ENCODE measurements at places on chromosomes 1 and 21.

- no peak for DNase-seq
Observed at GRCh38 chr1:181134543-181135436, 46.3 kb downstream of the IER5 start.

DNA sequence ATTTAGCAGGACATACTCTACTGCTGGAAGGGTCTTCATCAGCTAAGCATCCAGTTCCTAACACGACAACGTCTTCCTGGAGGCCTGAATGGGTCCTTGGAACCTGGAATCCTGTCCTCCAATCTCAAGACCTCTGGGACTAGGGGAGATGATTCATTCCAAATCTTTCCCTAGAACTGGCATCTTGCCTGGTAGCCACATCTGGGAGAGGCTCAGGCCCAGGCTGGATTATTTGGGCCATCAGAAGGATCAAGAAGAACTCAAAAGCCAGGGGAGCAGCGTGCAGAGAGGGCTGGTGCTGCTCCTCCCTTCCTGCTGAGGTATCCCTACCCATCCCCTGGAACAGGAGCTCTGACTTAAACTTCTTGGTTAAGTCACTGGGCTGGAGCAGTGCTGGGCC, 2.8 kb upstream of the PHLDA3 start:
- DNase-seq: no peak

DNA sequence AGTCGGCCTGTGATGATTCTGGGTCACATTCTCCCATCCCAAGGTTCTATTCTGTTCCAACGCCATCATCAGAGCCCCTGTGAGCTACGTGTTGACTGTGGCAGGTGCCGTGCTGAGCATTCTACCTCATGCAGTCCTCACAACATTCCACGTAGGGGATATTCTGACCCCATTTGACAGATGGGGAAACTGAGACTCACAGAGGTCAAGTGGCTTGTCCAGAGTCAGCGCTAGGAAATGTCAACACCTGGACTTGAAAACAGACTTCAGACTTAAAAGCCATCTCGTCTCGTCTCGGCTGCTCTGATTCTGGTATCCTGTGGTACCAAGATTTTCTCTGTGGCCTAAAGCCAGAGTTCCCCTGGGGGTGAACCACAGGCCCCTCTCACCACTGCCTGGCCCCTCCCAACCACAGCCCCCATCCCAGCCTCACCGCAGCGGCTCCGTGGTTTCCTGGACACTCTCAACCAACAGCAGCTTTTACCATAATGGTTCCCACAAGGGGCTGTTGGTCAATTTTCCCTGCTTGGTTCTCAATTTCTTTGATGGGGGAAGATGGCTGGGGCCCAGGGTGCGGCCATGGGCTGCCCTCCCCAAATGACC, 39.6 kb downstream of the SDC3 start:
- no peak for DNase-seq

- no peak for DNase-seq
Observed at GRCh38 chr1:59043796-59044195, 253.1 kb upstream of the FGGY start.

DNA sequence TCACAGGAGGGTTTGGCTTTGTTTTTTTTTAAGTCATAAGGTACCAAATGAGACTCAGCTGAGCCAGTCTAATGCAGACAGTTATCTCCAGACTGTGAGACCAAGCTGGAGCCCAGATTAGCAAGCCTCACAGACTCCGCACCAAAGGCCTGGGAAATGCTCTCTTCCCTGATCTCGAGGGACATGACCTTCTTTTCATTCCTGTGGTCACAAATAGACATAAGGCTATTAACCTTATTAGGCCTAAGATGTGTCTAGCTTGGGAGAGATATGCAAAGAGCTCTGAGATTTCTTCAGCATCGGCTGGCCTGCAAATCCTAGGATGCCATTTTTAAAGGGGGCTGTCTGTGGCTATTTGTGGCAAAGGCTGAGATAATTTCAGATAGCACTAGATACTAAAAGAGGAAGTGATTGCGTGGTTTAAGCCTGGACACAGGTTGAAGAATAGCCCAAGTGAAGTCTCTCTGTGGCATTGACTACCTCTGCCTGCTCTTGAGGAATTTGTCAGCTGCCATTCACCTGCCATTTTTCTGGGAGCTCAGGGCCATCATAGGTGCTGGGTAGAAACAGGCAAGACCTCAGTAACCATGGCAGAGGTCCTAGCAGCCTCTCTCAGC, 301.3 kb downstream of the SIPA1L2 start:
- DNase-seq: no peak

- peak; percentile 73 for DNase-seq
Observed at GRCh38 chr1:115595279-115596079, 46.3 kb upstream of the VANGL1 start.

DNA sequence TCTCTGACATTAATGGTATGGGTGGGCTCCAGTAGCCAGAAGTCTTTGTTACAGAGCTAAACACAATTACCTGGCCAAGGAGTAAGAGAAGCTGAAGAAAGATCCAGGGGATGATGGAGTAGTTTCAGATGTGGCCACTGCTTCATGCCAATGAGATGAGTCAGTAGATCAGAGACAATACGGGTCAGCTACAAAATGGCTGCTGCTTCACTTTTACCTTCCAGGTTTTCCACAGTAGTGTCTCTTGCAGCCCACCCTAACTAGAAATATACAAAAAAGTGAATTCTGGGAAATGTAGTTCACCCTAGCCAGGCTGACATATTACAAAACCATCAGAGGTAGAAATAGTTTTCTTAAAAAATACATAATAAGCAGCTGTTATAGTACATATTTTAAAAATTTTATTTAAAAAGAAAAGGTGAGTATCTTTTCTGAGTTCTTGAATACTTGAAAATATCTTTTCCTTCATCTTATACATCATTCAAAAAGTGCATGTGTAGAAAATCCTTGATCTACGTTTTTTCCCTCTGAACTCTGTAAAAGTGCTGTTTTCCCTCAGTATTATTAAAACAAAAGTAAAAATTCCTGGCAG, 36.1 kb downstream of the LRIF1 start:
- DNase-seq: no peak

- no peak for DNase-seq
Observed at GRCh38 chr1:65729259-65729658, 63.4 kb upstream of the PDE4B start.

DNA sequence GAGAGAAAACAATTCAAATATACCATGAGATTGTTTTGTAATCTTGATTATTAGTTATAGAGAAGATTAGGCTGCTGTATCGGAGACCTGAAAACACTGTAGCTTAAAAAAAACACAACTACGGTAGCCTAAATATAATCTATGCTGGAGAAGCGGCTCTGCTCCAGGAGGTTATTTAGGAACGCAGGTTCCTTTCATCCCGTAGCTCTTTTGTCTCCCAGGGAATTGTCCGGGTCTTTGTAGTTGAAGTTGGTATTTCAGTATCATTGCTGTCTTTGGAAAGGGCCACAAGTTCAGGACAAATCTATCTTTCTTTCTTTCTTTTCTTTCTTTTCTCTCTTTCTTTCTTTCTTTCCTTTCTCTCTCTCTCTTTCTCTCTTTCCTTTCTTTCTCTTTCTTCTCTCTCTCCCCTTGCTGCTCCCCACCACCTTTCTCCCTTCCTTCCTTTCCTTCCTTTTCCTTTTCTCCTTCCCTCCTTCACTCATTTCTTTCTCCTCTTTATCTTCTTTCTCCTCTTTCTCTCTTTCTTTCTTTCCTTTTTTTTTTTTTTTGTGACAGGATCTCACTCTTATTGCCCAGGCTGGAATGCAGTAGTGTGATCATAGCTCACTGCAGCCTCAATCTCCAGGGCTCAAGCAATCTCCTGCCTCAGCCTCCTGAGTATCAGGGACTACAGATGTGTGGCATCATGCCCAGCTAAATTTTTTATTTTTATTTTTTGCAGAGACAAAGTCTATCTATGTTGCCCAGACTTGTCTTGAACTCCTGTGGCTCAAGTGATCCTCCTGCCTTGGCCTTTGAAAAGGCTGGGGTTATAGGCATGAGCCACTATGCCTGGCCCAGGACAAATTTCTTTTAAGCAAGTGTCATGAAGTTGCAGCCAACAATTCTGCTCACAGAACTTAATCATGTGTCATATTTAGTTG, 10.9 kb upstream of the NFIA start:
- no peak for DNase-seq

- no peak for DNase-seq
Observed at GRCh38 chr1:210883821-210884220, 250.1 kb downstream of the KCNH1 start.

DNA sequence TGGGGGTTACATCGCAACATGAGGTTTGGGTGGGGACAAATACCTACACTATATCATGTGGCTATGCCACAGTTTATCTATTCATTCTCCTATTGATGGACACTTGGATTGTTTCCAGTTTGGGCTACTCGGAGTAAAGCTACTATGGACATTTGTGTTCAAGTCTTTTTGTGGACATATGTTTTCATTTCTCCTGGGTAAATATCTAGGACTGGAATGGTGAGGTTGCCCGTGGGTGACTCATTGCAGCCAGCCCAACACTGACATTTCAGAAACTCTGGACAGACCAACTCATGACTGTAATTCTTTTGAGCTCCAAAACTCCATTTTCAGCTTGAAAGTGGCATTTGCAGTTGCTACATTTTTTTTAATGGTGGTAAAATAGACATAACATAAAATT, 82.7 kb downstream of the KAZN start:
- no peak for DNase-seq

DNA sequence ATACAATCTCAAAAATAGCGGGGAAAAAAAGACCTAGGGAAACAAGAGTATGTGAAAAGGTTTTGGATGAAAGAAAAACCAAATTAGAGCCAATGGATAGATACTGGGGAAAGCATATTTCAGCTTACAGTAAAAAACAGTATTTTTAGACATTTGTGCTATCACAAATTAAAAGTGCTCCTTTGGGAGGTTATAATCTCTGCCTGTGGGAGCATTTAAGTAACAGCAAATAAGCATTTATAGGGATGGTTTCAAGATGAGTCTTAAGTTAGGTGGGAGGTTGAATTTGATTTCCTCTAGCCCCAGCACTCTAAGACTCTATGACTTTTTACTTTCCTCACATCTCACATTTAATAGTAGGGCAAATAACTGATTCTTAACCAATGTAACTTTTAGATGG, 79.6 kb upstream of the SLFNL1 start:
- DNase-seq: no peak
